ENCODE measurements at places on chromosomes 4 and X.

GRCh38 chr4:81449015-81449414 is 22.7 kb downstream of the RASGEF1B start:
- H3K36me3 ChIP-seq = peaks cover 6% of the 10 kb centered on the region
- H3K4me3 ChIP-seq = no peak overlapping the region
- DNase-seq = no peak
- no peaks in the 10 kb centered on the region for H3K27me3 ChIP-seq

GRCh38 chr4:124097447-124097846 is 615.1 kb downstream of the ANKRD50 start:
- no peaks in the 10 kb centered on the region for H3K27me3 ChIP-seq
- H3K4me3 ChIP-seq = no peak overlapping the region
- DNase-seq = no peak
- H3K4me1 ChIP-seq = no peaks in the 10 kb centered on the region
- no peaks in the 10 kb centered on the region for H3K36me3 ChIP-seq
- no peak overlapping the region for H3K27ac ChIP-seq

- no peak for DNase-seq
- peak overlapping the region; percentile 3 for H3K4me3 ChIP-seq
- peaks cover 83% of the 10 kb centered on the region for H3K4me1 ChIP-seq
- peak overlapping the region; percentile 80 for H3K27ac ChIP-seq
These were observed 8.5 kb downstream of the RBM47 start for GRCh38 chr4:40621229-40621591.

DNA sequence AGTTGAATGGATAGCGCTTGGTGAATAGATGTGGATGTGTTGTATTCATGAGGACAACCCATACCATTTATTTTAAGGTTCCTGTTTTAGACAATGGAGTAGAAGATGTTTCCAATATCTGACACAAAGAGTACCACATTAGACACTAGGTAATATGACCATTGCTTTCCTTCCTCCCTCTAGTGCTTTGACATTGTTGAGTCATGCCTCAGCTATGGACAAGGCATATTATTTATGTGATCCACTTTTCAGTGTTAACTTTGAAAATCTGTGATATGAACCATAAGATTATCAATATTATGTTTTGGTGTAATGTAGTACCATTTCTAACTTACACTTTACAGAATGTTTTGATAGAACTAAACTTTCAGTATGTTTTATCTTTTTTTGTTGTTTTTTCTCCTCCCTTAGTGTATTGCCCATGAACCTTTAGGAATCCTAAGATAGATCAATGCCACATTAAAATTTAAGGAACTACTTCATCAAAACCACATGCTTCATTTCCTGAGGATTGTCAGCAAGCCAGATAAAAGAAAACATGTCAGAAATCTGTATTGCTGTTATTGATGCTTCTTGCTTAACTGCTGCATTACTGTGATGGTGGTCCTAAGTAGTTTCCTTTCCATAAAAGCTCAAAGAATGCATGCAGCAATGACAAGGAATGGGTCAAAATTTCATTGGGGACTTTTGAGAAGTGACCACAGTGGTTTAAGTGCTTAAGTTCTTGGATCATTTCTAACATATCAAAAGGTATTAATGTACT is 105.0 kb downstream of the PCDH7 start:
- H3K4me3 ChIP-seq = no peak overlapping the region
- no peak overlapping the region for H3K27ac ChIP-seq
- no peaks in the 10 kb centered on the region for H3K27me3 ChIP-seq
- no peak for DNase-seq
- H3K4me1 ChIP-seq = no peaks in the 10 kb centered on the region

DNA sequence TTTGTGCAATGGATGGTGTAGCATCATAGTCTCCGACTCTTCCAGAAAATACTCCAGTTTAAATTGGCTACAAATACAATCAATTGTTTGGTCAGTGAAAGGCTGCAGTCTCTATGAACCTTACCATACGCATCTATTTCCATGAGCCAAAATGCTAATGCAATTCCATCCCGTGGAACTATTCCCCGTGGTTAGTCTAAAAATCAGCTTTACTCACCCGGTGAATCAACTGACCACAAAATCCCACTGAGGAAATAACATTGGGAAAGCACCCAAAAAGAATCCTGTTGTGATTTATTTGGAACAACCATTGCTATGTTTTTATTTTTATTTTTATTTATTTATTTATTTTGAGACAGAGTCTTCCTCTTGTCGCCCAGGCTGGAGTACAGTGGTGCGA is 87.1 kb downstream of the DHX15 start:
- H3K36me3 ChIP-seq = no peaks in the 10 kb centered on the region
- no peaks in the 10 kb centered on the region for H3K27me3 ChIP-seq
- no peak for DNase-seq
- H3K4me3 ChIP-seq = no peak overlapping the region

GRCh38 chr4:2063557-2064275 is 4.6 kb downstream of the NAT8L start:
- no peaks in the 10 kb centered on the region for H3K4me1 ChIP-seq
- no peaks in the 10 kb centered on the region for H3K36me3 ChIP-seq
- no peak for DNase-seq
- H3K27ac ChIP-seq = no peak overlapping the region
- peaks cover 15% of the 10 kb centered on the region for H3K27me3 ChIP-seq

GRCh38 chr4:38669208-38669607 is 5.2 kb downstream of the KLF3 start:
- H3K27me3 ChIP-seq = no peaks in the 10 kb centered on the region
- no peak overlapping the region for H3K4me3 ChIP-seq
- H3K36me3 ChIP-seq = no peaks in the 10 kb centered on the region
- peak overlapping the region; percentile 81 for H3K27ac ChIP-seq
- peaks cover 89% of the 10 kb centered on the region for H3K4me1 ChIP-seq

- H3K4me3 ChIP-seq = no peak overlapping the region
- no peaks in the 10 kb centered on the region for H3K4me1 ChIP-seq
- no peaks in the 10 kb centered on the region for H3K27me3 ChIP-seq
These were observed 209.3 kb downstream of the PTTG2 start for GRCh38 chr4:38169524-38169923.

DNA sequence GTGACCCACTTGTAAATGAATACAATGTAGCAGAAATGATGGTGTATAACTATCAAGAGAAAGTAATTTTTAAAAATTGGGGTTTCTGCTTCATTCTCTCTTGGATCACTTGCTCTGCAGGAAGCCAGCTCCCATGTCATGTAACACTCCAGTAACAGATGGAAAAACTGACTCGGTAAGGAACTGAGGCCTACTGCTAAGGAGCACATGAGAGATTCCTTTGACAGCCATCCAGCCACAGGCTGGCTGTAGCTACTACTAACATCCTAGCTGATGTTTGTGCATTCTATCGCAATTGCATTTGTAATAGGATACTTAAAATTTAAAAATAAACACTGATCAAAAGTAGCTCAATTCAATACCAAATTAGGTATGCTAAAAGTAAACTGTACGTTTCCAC is 102.3 kb upstream of the MAB21L2 start:
- H3K27me3 ChIP-seq = no peaks in the 10 kb centered on the region
- H3K27ac ChIP-seq = no peak overlapping the region
- peaks cover 4% of the 10 kb centered on the region for H3K36me3 ChIP-seq
- H3K4me3 ChIP-seq = no peak overlapping the region

GRCh38 chr4:41647383-41647782 is 101.1 kb downstream of the PHOX2B start:
- no peak overlapping the region for H3K27ac ChIP-seq
- no peak overlapping the region for H3K4me3 ChIP-seq
- no peak for DNase-seq

GRCh38 chr4:82510216-82510615 is 51.6 kb downstream of the TMEM150C start:
- no peaks in the 10 kb centered on the region for H3K27me3 ChIP-seq
- H3K4me1 ChIP-seq = no peaks in the 10 kb centered on the region
- DNase-seq = no peak
- no peak overlapping the region for H3K27ac ChIP-seq
- H3K36me3 ChIP-seq = no peaks in the 10 kb centered on the region

DNA sequence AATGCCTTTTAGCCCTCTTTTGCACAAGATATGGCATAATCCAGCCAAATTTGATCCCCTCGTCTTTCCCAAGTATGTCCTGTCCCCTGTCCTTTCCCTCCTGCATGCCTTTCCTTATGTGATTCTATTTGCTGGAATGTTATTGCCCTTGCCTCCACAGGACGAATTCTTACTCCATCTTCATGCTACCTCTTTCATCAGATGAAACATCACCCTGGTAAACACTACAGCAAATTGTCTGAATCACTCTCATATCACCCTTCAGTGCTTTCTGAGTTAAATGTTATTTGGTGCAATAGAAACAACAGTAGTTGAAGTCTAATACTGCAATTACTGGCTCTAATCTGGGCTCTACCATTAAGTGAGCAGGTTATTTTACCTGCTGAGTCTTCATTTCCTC is 52.2 kb upstream of the FAT1 start:
- no peak overlapping the region for H3K4me3 ChIP-seq
- no peaks in the 10 kb centered on the region for H3K27me3 ChIP-seq
- no peak overlapping the region for H3K27ac ChIP-seq
- peaks cover 6% of the 10 kb centered on the region for H3K4me1 ChIP-seq
- no peak for DNase-seq
- H3K36me3 ChIP-seq = no peaks in the 10 kb centered on the region
